ENCODE measurements at places on chromosomes 2 and 18. TPM values are rescaled to one million over a fixed set of nuclear protein-coding genes. Genes with fewer than 3 reads are reported as not detected.

Gene UGT1A1
- total RNA-seq, result not detected

Gene DSG1
- not detected for total RNA-seq

Gene DSG4
- not detected for total RNA-seq

Gene SERPINB4
- not detected for total RNA-seq

Gene CD28
- total RNA-seq, result 0.11 TPM

Gene TAF1B
- 26.4 TPM for total RNA-seq

Gene SOS1
- total RNA-seq, result 10.5 TPM

Gene GMPPA
- 25.0 TPM for total RNA-seq

Gene KIAA2012
- not detected for total RNA-seq

Gene GBX2
- total RNA-seq, result 0.52 TPM

Gene ICOS
- total RNA-seq, result 0.09 TPM

Gene DES
- not detected for total RNA-seq

Gene DLGAP1
- 0.09 TPM for total RNA-seq

Gene NDUFB3
- total RNA-seq, result 77.5 TPM

Data from dermis lymphatic vessel endothelial cell (primary cell).